ENCODE measurements at places on chromosomes 16 and 17.

DNA sequence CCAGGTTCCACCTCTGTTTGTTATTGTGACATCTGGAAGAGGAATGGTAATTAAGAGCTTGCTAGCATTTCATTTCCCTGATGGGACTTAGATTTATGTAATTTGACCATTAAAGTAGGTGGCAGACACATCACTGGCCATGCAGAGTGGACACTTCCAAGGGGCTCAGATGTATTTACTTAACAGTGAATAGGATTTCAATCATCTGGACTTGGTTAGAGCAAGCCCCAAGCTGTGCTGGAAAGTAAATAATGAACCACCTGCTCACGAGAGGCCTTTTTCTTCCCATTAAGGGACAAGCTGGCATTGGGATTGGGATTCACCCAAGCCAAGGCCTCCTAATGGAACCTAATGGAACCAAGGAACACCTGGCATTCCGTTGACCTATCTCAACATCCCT, 395.3 kb downstream of the HS3ST4 start:
- no peak for DNase-seq

DNA sequence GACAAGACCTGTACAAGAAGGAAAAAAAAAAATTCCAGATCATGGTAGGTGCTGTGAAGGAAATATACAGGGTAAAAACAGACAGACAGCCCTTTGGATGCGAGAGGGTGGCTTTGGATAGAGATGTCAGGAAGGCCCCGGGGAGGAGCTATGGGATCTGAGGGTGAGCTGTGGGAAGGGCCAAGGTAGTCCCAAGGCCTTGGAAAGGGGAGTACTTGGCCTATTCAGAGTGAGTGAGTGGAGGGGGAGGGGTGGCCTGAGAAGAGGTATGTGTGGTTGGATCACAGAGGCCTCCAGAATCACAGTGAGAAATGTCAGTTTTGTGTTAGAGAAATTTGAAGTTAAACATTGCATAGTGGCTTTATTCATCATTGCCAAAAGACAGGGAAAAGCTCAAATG, 31.2 kb upstream of the AKTIP start:
- DNase-seq = no peak

DNA sequence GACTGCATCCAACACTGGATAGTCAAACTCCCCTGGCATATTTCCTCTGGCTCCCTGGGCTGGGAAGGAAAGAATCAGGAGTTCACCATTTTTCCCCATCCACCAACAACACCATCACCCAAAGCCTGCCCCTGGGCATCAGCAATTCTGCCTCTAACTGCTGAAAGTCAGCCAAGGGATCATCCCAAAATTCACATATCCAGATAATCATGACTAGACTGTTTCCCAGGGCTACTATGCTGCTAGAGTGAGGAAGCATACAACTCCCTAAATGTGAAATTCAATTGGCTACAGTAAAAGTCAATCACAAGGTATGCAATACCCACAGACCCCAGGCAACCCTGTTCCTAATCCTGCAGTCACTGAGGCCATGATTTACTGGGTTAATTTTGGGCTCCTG, 230.6 kb downstream of the C16orf95 start:
- DNase-seq = no peak

DNA sequence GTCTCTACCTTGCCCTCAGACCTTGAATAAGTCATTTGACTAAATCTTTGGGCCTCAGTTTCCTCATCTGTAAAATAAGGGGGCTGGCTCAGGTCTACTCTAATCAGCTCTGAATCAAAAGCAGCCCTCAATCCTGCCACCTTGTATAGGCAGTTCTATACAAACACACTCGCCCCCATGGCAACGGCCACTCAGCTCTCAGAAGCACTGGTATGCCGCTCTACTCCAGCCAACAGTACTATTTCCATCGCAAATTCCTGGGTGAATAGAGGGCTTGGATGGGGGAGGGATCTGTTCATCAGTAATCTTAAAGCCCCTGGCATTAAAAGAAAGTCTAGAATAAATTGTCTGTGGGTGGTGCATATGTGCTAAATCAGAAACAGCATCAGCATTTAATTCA, 21.2 kb upstream of the TAOK1 start:
- no peak for DNase-seq

GRCh38 chr17:71339206-71339605, 781.6 kb upstream of the SOX9 start:
- no peak for DNase-seq

- DNase-seq = no peak
Observed at GRCh38 chr17:18377437-18378204, at the start of gene EVPLL. TSS of gene EVPLL (plus strand) at chr17:18377778. CDS start at chr17:18380938, 3,160 bp downstream.

GRCh38 chr16:56549744-56550385, 15.0 kb upstream of the MT4 start:
- DNase-seq = no peak

DNA sequence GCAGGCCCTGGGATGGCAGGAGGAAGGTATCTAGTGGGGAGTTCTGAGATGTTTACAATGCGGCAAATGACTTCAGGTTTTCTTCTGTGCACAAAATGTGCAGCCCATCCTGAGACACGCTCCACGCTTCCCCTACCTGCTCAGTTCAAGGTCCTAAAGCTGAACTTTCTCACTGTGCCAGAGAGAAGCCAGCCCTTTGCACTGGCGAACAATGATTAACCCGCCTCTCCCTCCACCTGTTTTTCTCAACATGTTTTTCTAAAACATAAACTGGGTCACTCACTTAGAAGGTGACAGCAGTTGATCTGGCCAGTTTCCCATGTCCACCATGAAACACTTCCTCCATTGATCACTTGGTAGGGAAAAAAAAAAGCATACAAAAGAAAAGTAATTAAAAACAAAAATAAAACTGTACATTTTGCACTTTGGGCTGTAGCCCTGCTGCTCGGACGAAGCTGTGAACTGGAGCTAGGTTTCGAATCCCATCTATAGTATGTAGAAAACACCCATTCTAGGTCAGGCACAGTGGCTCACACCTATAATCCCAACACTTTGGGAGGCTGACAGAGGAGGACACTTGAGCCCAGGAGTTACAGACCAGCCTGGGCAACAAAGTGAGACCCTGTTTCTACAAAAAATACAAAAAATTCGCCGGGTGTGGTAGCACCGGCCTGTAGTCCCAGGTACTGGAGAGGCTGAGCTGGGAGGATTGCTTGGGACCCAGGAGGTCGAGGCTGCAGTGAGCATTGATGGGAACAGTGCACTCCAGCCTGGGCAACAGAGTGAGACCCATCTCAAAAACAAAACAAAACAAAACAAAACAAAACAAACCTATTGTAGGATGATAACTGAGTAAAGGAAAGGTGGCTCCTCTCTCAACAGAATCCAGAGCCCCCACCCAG, 6.1 kb upstream of the G6PC1 start:
- DNase-seq = no peak

GRCh38 chr17:50049636-50050035, 6.3 kb upstream of the ITGA3 start:
- DNase-seq = no peak

- DNase-seq = no peak
Observed at GRCh38 chr17:2977157-2977556, 86.2 kb downstream of the OR1D5 start.

GRCh38 chr16:85134789-85135142, 22.5 kb upstream of the CIBAR2 start:
- no peak for DNase-seq

DNA sequence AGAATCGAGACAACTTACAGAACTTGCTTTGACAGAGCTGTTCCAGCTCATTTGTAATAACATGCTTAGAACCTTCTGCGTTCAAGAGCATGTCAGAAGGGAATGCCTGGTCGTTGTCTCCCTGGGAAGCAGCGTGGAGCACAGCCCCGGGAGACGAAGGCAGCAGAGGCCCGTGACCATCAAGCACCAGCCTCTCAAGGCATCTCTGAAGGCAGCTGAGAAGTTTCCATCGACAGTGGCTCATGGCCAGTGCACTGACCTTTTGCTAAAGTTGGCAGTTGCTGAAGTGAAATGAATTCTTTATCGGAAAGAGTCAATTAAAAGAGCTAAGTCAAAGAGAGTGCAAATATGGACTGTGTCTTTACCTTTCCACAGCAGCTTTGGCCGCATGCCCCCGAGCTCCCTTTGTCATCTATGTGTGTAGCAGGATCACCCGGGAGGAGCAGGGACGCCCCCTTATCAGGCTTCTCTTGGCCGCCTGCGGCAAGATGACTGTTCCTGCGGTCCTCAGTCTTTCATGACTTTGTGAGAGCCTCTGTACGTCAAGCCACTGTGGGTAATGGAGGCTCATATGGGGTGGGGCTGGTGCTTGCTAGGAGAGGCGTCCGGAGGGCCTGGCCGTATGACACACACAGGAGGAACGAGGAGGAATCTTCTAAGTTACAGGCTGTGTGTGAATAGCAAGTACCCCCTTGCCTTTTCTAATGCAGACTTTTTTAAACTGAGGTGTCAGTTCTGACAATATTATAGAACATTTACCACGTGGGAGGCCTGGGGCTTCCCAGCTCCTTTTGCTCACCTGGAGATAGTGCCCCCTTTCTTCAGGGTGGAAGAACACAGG, 54.2 kb downstream of the LDHD start:
- DNase-seq = no peak

- DNase-seq = no peak
Observed at GRCh38 chr16:75326333-75326732, 74.9 kb upstream of the BCAR1 start.

GRCh38 chr17:65609749-65610148, 48.3 kb upstream of the AXIN2 start:
- no peak for DNase-seq

GRCh38 chr16:85171004-85171758, 58.9 kb upstream of the CIBAR2 start:
- DNase-seq = no peak

All from right renal pelvis (tissue), 4 donors.